ENCODE measurements at places on chromosomes 5 and 9. TPM values are rescaled to one million over a fixed set of nuclear protein-coding genes. Genes with fewer than 3 reads are reported as not detected.

LCN9 gene
- not detected for total RNA-seq

GADD45G gene
- total RNA-seq = 0.46 TPM

SLC38A9 gene
- 23.6 TPM for total RNA-seq

EXOSC2 gene
- total RNA-seq = 56.3 TPM

PTCD2 gene
- total RNA-seq = 10.2 TPM

HTR4 gene
- not detected for total RNA-seq

TMEM171 gene
- total RNA-seq = 7.5 TPM

SGCD gene
- 4.5 TPM for total RNA-seq

BAG1 gene
- 139 TPM for total RNA-seq

TBC1D9B gene
- 61.5 TPM for total RNA-seq

SLCO6A1 gene
- total RNA-seq = not detected

SLC25A2 gene
- not detected for total RNA-seq

SNCAIP gene
- 0.03 TPM for total RNA-seq

TRUB2 gene
- total RNA-seq = 49.8 TPM

LMAN2 gene
- total RNA-seq = 194 TPM

SLC6A7 gene
- total RNA-seq = 0.02 TPM

IL3 gene
- total RNA-seq = not detected

SV2C gene
- total RNA-seq = not detected

FAM169A gene
- total RNA-seq = 4.2 TPM

FKBP15 gene
- total RNA-seq = 17.1 TPM

C9orf153 gene
- total RNA-seq = 0.46 TPM

NREP gene
- 3.2 TPM for total RNA-seq

RAB3C gene
- total RNA-seq = not detected

PHF24 gene
- total RNA-seq = 0.10 TPM

HAND1 gene
- 0.12 TPM for total RNA-seq

TNC gene
- total RNA-seq = 0.68 TPM

S1PR3 gene
- 41.2 TPM for total RNA-seq

SHOC1 gene
- total RNA-seq = not detected

PLAA gene
- total RNA-seq = 31.4 TPM

FBP2 gene
- not detected for total RNA-seq

RNF183 gene
- not detected for total RNA-seq

PCSK5 gene
- total RNA-seq = 0.96 TPM

ZNF618 gene
- 7.8 TPM for total RNA-seq

TAF1L gene
- total RNA-seq = not detected

LCN15 gene
- not detected for total RNA-seq

FTMT gene
- not detected for total RNA-seq

ORM2 gene
- total RNA-seq = not detected

STPG3 gene
- not detected for total RNA-seq

PCDHGA6 gene
- total RNA-seq = 0.22 TPM

ACOT12 gene
- total RNA-seq = not detected

SGTB gene
- total RNA-seq = 7.6 TPM

Measured in A549 treated with CORT108297 at 1 μM for 4 hours (cell line).